ENCODE measurements at places on chromosomes 11 and 22.

DNA sequence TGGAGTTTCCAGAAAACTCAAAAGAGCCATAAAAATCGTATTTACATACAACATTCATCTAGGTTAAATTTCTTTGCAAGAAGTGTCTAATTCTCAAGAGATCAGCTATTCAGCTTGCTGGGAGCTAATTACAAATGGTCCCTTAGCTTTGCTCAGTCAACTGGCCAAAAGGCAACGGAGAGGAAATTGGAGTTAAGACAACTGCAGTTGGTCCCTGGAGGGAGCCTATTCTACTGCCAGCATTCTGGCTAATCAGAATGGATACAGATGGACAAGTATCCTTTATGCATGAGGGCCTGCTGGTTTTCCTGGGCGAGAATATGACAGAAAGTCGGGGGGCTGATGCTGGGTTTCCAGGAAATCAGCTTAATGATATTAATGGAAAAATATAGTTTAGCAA is 45.5 kb downstream of the KCNJ1 start:
- no peak for DNase-seq

DNA sequence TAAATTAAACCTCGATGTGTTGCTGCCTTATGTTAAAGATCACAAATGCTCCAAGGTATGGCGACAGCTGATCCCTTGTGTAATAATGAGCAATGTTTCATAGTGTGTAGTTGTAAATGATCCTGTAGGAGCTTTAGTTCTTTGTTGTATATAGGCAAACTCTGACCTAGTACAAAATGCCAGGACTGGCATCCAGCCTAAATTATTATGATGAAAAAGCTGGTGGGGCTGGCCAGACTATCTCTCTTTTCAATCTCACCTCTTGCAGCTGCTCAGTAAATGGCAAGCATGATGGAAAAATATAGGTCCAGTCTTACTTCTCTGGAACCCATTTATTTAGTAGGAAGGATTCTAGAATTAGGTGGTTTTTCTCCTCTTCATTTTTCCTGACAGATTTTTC is 345.1 kb upstream of the C11orf87 start:
- no peak for DNase-seq

DNA sequence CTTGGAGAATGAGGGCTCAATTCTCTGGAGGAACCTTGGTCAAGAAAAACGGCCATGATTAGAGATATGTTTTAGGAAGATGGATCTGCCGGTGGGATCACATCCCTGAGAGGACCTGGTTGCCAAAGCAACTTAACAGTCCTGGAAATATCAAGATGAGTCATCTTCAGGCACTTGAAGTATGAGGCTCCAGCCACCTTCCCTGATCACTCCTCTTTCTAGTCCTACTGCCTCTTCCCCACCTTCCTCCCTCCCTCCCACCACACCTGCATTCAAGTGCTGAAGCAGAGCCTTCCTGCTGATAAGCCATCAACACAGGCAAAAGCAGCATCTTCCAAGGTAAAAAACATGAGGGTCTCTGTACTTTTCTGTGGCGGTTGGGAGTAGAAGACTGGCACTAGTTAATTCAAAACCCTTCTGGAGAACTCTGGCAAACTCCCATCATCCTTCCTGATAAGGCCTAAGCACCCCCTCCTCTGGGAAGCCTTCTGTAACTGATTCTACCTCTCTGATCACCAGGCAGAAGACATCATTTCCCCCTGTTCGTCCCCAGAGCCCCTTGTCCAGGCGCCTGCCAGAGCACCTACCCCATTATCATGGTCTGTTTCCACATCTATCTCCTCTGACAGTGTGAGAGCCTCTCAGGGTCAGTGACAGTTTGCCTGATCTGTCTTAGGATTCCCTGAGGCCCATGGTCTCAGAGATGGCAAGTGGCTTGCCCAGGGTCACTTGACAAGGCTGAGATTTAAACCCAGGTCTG is 79.8 kb downstream of the CLPB start:
- DNase-seq: no peak

GRCh38 chr11:73141031-73141308 is 1.1 kb downstream of the FCHSD2 start:
- DNase-seq: peak; percentile 55

GRCh38 chr11:103536335-103536722 is 427.1 kb downstream of the DYNC2H1 start:
- no peak for DNase-seq

GRCh38 chr11:11732116-11732515 is 109.7 kb upstream of the USP47 start:
- DNase-seq: no peak

DNA sequence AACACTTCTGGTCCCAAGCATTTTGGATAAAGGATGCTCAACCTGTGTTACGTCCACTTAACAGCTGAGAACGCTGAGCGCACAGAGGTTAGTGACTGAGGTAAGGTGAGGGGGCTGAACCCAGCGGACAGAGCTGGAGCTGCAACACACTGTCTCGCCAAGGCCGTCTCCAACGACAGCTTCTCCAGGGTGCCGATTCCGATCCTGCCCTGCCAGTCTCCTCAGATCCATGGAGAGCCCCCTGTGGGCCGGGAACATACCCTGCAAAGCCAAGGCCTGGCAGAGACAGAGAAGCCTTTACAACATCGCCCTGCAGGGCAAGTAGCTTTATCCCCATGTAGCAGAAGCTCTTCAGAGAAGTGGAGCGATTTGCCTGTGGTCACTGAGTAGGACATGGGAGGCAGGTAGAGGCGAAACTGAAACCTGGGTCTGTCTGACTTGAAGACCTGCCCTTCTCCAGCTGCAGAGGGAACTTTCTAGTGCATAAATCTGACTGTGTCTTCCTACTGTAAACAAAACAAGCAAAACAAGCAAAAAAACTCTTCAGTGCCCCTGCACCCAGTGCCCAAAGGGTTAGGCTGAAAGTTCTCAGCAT is 72.8 kb downstream of the SCUBE1 start:
- DNase-seq: no peak

- no peak for DNase-seq
Measured at GRCh38 chr11:63769714-63770455, 1.3 kb upstream of the ZFTA start.

- no peak for DNase-seq
Measured at GRCh38 chr11:4095509-4096230, 1.1 kb downstream of the RRM1 start.
